ENCODE measurements at places on chromosomes 6 and 20.

DNA sequence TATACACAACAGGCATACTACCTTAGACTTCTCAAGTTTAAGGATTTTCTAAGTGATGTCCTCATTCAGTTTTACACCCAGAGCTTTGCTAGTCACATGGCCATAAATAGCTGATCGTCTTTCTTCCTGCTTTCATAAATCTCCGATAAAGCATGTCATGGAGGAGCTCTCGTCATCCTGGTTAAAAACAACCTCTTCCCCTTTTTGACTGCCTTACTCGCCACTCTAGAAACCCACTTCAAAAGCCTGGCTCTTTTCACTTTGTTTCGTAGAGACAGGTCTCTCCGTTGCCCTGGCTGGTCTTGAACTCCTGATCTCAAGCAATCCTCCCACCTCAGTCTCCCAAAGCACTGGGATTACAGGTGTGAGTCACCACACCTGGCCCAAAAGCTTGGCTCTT lies 67.0 kb upstream of the SMIM29 start:
- no peak for DNase-seq

DNA sequence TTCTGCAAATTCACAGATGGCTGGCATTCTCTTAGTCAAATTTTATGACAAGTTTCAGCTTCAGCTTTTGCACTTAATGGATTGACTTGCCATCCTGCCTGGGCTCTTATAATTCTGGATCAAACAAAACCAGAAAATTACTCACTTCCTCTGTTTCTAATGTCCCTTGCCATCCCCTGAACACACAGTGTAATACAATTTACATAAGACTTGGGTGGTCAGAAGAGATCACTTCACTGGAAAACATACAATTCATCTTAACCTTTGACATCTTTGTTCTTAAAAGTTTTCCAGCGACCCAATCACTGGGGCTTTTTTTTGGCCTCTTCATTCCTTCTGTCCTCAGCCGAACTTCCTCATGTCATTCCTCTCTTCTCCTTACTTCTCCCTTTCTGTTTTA lies 199.0 kb downstream of the ARHGAP18 start:
- DNase-seq: no peak

- DNase-seq: no peak
Measured at GRCh38 chr6:124200661-124201060, 397.0 kb downstream of the NKAIN2 start.

GRCh38 chr6:8337147-8337546 lies 98.2 kb downstream of the SLC35B3 start:
- DNase-seq: no peak

GRCh38 chr6:62283796-62284411 lies 2.1 kb downstream of the KHDRBS2 start:
- DNase-seq: peak; percentile 5

GRCh38 chr6:120484146-120484545 lies 850.1 kb downstream of the TBC1D32 start:
- DNase-seq: no peak

DNA sequence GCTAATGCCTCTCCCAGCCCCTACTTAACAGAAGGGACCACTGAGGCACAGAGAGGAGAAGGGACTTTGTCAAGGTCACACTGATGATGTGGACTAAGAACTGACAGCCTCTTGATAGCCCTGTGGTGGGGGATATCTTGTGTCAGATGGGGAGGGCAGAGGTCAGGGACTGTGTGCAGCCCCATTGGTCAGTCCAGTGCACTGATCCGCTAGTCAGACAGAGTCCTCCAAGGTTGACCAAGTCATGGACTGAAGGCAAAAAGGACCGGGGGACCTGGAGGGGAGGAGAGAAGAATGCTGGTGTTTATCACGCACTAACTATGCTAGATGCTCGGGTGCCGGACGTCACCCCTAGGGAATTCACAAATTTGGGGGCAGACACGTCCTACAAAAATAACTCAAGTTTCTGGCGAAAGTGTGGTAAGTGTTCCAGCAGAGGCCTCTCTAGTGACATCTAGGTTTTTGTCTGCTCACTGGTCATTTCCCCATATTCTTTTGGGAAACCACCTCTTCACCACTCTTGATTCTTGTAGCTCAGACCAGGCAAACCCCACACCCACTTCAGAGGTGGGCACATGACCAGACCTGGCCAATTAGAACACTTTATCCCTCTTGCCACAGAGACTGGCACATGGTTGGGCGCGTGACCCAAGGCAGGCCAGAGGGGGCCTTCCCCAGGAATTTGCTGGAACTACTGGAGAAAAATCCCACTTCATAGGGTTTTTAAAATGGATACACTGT lies 21.0 kb downstream of the TCF15 start:
- no peak for DNase-seq

- DNase-seq: no peak
Measured at GRCh38 chr6:131331151-131331550, 195.9 kb downstream of the AKAP7 start.

DNA sequence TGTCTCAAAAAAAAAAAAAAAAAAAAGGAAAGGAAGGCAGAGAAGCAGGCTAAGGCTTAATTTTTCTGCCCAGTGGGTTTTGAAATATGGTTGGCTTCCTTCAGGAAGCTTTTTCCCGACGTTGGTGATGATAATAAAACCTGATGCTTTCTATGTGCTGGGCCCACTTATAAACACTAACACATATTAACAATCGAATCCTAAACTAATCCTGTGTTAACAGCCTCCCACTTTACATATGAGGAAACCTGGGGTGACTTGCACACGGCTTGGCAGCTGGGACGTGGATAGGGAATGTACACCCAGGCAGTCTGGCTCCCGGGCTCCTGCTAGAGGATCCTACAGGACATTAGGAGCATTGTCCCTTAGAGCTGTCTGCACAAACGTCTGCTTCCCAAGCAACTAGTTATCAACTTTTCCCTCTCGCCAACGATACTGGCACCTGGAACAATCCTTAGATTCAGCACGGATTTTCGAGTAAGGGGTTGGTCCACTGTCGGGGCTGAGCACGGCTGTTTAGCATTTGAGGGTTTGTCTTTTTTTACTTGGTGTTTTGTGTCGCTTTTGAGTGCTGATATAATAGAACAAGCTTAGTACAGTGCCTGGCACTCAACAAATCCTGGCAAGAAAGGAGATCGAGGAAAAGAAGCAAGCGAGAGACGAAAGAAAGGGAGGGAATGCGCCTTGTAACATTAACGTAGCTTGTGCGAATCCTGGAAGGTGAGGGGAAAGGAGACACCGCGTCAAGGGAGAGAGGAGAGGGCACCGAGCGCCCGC lies 622 bp upstream of the KIZ start:
- peak; percentile 66 for DNase-seq

DNA sequence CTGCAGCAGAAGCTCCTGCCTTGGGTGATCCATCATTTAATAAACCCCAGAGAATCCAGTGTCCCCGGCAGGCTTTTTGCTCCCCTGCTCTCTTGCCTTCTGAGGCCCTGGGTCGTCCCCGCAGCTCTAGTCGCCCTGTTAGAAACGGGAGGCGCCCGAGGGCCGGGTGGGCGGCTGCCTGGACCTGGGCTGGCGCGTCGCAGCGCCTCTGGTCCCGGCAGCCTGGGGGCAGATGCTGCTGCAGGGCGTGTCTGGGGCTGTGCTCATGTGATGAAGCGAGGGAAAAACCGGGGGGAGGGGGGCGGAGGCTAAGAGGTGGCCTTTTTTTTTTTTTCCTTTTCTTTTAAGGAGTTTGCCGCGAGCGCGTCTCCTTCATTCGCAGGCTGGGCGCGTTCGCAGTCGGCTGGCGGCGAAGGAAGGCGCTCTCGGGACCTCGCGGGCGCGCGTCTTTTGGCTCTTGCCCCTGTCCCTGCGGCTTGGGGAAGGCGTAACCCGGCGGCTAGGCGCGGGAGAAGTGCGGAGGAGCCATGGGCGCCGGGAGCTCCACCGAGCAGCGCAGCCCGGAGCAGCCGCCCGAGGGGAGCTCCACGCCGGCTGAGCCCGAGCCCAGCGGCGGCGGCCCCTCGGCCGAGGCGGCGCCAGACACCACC lies 394 bp downstream of the AKAP12 start:
- DNase-seq: no peak

DNA sequence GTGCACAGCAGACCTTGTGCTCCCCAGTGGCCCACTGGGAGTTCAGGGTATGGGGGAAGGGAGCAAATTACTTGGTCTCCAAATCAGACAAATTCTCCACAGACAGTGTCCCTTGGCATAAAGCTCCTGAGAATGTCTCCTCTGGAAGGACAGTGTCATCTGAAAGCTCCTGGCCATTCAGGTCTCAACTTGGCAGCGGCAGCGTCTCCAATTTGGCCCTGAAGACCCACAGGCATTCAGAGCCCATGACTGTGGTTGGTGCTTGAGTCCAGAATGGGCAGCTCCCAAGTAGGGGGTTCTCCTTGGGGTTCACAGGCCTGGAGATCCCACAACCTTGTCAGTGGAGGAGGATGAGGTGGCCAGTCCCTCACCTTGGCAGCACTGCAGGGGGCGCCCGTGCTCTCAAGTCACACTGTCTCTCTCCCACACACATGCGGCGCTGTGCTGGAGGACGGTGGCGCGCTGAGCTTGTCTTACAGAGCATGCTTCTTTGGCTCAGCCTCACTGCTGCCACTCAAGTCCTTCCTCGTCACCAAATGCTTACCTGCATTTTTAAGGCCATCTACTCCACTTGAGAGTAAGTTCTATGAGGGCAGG lies 20.7 kb downstream of the DYNLRB1 start:
- DNase-seq: no peak

DNA sequence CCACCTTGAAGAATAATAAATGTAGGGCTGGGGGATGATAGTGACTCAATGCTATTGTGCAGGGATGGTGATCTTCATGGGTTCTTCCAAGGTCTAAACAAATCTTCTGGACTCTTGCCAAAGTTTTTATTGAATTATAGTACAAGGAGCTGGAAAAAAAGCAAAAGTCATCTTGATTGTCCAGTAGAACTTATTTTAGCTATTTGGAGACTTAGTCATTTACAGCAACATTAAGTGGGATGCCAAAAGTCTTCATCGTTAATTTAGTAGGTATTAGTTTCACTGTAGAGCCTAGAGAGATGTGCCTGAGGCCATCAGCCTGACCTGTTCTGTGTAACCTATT lies 212.9 kb upstream of the TBX18 start:
- no peak for DNase-seq

GRCh38 chr6:11163932-11164331 lies 52.4 kb upstream of the ERVFRD-1 start:
- DNase-seq: no peak

DNA sequence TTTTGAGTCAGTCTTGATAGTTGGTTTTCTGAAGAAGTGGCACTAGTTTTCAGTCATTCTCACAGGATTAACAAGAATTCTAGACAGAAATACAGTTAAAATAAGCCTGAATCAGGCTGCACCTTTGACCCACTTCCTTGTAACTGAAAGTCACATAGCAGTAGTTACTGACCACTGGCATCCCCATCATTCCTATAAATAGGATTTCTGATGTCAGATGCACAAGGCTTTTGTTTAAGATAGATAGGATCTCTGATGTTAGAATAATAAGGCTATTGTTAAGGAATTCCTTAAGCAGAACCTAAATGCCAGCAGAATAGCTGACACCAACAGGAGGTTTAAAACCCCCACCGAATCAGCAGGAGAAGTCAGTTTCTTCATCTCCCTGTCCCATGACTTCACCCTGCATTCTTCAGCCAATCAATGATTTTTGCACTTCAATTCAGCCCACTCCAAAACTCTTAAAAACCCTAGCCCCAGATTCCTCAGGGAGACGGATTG lies 30.6 kb upstream of the ZBTB24 start:
- peak; percentile 65 for DNase-seq

DNA sequence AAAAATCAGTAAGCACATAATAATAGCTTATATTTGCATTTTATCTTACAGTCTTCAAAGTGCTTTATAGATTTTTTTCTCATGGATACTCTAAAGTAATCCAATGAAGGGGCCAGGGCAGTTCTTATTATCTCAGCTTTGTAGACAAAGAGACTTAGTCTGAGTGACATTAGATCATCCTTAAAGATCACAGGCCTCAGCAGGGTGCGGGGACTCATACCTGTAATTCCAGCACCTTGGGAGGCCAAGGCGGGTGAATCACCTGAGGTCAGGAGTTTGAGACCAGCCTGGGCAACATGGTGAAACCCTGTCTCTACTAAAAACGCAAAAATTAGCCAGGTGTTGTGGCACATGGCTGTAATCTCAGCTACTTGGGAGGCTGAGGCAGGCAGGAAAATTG lies 14.5 kb downstream of the FERMT1 start:
- DNase-seq: no peak

- DNase-seq: no peak
Measured at GRCh38 chr20:46169245-46170171, 51.4 kb downstream of the CD40 start.

DNA sequence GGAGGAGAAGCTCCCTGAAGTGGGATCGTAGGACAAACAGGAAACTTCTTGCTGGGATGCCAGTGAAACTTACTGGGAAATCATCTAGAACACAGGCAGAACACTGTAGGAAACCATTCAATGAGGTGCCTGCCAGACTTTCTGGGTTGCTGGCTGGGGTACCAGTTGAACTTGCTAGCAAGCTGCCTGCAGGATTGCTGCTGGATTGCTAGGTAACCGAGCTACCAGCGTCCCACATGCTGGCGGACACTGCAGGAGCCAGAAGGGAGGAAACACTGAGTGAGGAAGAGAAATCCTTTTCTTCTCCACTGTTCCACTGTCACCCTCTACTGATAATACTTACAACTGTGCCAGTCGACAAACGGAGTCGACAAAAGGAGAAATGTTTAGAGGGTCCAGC lies 91.3 kb upstream of the SLC35B3 start:
- DNase-seq: no peak

- DNase-seq: peak; percentile 66
Measured at GRCh38 chr6:154510144-154510905, at the start of gene CNKSR3. Gene CNKSR3 (minus strand): TSS chr6:154510685. CDS start chr6:154510114, 571 bp downstream.

GRCh38 chr6:139240161-139241010 lies 51.4 kb downstream of the TXLNB start:
- DNase-seq: no peak

DNA sequence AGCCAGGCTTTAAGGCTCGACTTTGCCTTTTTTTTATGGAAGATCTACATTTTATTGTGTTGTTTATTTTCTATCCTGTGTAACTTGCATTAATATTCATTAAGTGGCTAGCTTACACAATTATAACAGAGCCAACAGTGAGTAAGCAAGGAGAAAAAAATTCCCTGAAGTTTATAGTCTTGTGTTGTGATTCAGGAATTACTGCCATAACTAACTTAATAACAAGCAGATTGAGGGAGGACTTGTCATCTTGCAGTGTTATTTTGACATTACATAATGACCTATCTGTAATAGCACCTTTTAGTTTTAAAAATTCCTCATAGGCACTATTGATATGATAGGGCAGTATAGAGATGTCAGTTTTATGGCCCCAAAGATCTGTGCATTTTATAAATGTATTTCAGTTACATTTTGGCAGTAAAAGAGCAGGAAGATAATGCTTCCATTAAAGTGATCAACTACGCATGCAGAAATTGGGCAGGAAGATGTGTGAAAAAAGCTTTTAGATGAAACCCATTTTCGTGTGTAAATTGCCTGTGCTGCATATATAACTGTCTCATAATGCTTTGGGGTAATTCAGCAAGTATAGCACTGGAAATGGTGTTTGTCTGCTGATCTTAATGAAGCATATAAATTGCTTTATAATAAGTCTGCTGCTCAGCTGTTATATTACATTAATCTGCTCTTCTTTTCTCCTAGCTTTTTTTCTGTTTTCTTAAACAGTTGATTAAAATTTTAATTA lies 123.0 kb downstream of the SMAP1 start:
- DNase-seq: no peak

Measured in COLO829 (cell line).